KG1 (cell line): ENCODE measurements at places on chromosomes 6 and 20.

DNA sequence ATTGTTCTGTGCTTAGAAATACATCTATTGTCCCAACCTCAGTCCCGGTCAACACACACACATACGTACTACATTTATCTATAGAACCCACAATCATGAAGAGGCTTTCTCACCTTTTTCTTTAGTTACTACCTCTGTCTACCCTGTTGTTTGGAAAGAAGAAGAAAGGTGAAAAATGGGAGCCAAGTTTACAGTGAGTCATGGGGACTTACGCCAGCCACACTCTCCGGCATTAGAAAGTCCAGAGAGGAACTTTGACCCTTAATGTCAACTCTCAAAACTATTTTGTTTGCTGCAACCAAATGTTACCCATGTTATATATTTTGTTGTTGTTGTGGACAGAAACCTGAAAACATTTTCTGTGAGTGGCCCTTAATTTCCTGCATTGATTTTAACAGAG lies 259.1 kb downstream of the ZFAND3 start:
- DNase-seq, result no peak

DNA sequence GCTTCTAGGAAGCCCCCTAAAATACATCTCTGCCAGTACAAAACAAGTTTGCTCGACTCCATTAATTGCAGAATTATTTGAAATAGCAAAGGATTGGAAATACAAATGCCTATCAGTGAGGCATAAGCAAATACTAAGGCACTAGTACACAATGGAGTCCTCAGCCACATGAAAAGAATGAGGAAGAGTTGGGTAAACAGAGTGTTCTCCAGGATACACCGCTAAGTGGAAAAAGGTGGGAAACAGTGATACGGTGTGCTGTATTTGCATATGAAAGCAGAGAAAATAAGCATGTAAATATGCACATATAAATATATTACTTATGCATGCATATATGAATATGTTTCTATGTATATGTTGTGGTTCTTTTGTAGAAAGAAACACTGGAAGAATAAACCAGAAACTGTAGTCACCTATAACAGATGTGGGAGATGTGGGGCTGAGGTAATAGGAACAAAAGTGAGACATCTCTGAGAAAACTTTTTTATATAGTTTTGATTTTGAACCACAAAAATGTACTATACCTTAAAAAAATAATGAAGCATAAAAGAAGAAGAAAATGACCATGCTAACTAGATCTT lies 143.4 kb upstream of the MYLIP start:
- DNase-seq, result no peak

DNA sequence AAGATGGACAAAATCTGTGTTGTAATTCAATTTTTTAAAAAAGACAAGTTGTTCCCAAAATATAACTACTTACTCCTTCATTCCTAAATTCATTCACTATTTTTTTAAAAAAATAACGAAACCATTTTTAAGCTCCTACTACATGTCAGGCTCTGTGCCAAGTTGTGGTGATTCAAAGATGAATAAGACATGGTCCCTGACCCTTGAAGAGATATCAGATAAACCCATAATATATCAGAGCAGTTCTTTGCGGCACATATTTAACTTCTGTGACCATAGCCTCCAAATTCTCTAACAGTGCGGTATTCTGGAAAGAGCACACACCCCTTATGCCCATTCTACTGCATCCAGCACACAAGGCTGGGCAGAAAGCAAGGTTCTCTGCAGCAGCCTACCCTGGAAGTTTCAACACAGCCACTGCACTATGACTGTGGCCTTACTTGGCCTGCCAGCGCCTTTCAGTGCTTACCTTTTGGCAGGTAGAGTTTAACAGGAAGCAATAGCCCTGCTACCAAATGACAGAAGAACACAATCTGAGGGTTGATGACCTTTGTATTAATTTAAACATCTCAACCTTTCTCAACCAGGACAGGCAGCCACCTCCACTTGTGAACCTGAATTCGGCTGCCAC lies 406.5 kb downstream of the BTBD9 start:
- DNase-seq, result no peak

GRCh38 chr20:57891014-57891413 lies 181.2 kb upstream of the PMEPA1 start:
- no peak for DNase-seq

DNA sequence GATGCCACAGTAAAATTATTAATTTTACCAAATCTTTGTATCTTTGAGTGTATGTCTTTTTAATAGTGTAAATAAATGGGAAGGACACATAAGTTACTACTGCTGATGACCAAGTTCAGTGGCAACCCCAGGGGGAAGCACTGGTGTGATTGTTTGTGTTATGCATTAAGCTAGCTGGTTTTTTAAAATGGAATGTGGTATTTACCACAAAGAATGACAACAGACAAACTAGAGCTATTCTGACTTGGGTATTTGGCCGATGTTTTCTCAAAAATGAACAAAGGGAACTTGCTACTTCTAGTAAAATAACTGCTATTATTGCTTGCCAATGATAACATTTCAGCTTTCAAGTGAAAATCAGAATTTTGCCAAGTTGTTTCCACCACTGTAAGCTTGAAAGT lies 2.9 kb downstream of the FNDC1 start:
- DNase-seq, result no peak

- no peak for DNase-seq
Observed at GRCh38 chr6:24910961-24911725, 24.6 kb downstream of the RIPOR2 start.

- no peak for DNase-seq
Observed at GRCh38 chr6:2204272-2204671, 41.1 kb downstream of the GMDS start.

DNA sequence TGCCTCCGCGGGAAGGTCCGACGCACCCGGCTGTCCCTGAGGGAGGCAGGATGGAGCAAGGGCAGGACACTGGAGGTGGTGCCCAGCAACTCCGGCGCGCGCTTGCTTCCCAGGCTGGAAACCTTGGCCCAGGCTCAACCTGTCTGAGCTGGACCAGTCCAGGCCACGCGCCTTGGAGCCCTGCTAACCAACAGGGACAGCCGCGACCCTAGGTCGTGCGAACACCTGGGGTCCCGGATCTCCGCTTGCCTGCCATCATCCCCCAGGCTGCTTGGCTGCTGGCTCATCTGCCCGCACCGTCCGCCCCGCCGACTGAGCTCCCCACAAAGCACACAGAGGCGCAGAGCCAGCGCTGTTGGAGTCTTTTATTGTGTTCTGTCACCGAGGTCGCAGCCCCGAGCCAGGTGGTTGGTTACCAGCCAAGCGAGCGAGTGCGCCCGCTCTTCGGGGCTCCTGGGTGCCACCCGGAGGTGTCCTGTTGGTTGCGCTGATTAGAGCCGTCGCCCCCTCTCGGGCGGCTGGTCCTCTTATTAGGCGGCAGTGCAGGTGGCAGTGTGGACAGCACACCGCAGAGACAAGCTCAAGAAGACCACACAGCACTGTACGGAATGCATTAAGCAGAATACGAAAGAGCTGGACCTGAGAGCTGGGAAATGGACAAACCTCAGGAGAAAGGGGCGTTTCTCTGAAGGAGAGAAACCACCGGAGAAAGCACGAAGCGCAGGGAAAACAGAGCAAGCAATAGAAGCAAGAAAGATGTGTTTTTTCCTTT lies 3.8 kb downstream of the COL12A1 start:
- no peak for DNase-seq

- no peak for DNase-seq
Observed at GRCh38 chr6:3277851-3278416, 19.2 kb downstream of the PSMG4 start.

- DNase-seq, result no peak
Observed at GRCh38 chr6:45599053-45599452, 221.3 kb upstream of the SUPT3H start.
